ENCODE measurements at places on chromosomes 5 and 9. TPM values are rescaled to one million over a fixed set of nuclear protein-coding genes. Genes with fewer than 3 reads are reported as not detected.

C5orf15 gene
- 66.0 TPM for total RNA-seq

TLX3 gene
- not detected for total RNA-seq

LMAN2 gene
- 197 TPM for total RNA-seq

STPG3 gene
- not detected for total RNA-seq

FRRS1L gene
- 0.15 TPM for total RNA-seq

IFNA13 gene
- total RNA-seq: not detected

KIAA0825 gene
- 0.30 TPM for total RNA-seq
